ENCODE measurements at places on chromosomes 2 and 18.

GRCh38 chr2:220227266-220227920 lies 600.0 kb downstream of the SLC4A3 start:
- no peak for DNase-seq

DNA sequence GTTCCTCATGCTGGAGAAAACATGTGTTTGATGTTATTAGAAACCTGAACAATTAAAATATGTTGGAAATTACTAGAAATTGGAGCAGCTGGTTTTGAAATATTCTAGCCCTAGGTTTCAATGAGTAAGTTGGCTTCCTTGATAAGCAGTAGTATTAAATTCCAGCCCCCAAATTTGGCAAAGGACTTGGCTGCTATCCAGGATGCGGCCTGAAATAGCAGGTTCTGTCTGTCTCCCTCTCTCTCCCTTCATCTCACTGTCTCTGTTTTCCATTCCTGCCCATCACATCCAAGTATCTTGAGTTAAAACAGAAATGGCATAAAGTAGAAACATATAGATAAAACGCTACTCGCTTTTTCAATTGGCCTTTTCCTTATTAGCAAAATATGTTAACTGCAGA lies 20.9 kb upstream of the GPR45 start:
- DNase-seq: no peak

GRCh38 chr2:85589982-85590791 lies 5.4 kb upstream of the RNF181 start:
- DNase-seq: no peak

DNA sequence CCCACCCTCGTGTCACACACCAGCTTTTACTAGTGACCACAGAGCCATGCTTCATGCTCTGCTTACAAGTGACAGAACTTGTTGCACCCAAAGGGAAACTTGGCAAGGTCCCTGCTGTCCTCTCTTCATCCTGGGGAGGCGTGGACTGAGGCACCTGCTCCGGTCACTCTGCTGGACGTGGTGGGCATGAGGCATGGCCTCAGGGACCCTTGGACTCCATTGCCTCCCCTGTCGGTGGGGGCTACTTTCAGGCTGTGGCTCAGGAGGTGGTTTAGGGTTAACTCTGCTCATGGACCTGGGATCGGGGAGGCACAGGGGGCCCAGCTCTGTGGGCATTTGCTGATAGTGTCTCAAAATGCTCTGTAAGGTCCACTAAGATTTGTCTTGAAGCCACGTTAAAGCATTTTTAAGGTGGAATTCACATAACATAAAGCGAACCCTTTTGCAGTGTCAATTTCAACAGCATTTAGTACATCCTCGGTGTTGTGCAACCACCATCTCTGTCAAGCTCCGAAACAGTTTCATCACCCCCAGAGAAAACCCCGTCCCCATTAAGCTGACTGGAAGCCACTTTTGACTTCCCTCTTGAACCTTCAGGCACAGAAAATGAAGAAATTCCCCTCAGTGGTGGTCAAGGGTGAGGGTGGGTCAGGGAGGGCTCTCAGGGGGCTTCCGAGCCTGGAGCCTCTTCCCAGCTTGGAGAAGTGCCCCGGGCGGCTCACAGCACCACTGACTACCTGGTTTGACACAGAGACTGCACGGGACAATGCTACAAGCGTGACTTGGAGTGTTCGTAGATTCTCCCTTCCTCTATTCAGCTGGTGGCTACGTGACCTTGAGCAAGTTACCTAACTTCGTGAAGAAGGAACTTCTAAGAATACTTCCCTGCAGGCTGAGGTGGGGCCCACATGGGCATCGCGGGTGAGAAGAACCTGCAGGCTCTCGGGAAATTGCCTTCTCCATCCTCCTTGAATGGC lies 100.0 kb upstream of the HDAC4 start:
- DNase-seq: no peak

DNA sequence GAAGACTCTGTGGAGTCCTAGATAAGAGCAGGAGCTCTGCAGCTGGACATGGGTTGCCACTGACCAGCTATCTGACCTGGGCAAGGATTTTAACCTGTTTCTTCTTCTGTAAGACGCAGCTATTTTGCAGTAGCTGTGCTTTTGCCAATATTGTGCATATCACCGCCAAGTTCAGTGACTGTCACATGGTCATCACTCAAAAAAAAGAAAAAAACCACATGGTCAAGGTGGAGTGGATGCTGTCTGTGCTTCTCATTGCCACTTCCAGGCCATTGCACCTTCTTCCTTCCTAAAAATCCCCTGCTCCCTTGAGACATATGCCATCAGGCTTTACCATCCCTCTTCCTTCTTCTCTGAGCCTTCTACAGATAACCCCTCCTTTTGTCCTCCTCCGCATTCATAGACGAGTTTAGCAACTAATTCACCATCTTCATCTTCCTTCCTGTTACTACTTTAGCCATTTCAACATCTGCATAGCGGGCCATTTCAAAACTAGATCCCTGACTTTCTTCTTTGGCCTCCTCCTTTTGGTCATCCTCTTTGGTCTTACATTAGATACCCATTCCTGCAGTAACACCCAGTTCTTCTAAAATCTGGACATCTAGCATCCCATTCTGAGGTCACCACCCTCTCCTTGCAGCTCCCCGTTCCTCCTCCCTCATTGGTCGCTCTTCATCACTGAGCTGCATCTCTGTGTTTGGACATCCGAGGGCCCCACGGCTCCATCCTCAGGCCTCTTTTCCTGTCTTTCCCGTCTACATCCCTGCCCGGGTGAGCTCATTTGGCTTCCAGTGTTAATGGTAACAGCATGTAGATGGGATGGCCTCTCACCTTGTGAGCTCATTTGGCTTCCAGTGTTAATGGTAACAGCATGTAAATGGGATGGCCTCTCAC lies 17.8 kb downstream of the RNF144A start:
- DNase-seq: no peak

- no peak for DNase-seq
Observed at GRCh38 chr2:150644298-150645067, 157.0 kb upstream of the RND3 start.

- no peak for DNase-seq
Observed at GRCh38 chr18:69213842-69214241, 186.8 kb upstream of the DOK6 start.

GRCh38 chr18:59056706-59057492 lies 82.8 kb upstream of the SEC11C start:
- peak; percentile 54 for DNase-seq

DNA sequence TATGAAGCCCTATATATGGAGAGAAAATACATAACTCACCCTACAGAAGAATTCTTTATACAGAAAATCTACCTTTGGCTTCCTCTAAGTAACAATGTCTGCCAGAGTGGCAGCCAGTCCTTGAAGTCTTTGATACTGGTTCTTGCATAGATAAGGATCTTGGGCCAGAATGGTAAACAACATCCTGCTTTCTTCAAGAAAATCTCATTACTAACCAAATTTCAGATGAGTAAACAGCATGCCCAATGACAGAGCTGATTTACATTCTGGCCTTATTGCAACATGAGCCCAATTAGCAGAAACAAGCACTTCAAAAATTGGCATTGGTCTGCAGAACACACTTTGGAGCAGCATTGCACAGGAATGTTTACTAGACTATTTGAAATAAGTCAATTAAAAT lies 336.5 kb upstream of the ST6GAL2 start:
- DNase-seq: no peak

- DNase-seq: no peak
Observed at GRCh38 chr2:52933878-52934277, 833.7 kb upstream of the CHAC2 start.

GRCh38 chr18:48376406-48376805 lies 32.8 kb downstream of the ZBTB7C start:
- DNase-seq: no peak

DNA sequence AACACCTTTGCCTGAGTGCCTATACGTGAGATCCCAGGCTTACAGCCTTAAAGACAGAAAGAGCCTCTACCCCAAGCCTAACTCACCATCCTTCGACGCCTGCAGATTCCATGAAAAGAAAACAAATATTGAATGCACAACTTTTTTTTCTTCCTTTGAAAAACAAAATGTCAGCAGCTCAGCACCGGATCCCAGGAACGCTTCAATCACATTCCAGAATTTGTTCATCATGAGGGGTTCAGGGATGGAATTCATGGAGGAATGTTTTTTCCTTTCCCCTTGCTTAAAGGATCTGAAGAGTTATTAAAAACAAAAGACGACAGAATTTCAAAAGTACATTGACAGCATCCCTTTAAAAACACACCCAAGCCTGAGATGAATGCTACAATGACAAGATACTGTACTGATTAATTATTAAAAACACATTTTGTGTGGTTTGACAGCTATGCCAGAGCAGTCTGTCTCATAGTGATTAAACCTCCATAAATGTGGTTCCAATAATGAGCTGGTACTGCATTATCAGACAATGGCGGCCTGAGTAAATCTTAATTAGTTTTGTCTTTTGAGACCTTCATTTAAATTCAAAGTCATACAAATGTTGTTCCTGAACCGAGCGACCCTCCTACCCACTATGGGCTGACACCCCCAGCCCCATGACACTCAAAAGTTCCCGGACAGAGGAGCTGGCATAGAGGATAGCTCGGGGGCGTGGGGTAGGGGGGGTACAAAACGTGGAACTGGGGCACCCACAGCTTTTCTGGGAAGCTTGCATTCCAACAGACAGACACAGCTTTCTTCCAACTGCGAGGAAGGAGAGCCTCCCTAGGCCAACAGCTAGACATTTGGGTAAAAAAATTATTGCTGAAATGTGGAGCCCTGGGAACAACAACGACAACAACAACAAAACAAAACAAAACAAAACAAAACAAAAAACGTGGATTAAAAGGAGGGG lies 227.5 kb downstream of the TTC32 start:
- DNase-seq: no peak

DNA sequence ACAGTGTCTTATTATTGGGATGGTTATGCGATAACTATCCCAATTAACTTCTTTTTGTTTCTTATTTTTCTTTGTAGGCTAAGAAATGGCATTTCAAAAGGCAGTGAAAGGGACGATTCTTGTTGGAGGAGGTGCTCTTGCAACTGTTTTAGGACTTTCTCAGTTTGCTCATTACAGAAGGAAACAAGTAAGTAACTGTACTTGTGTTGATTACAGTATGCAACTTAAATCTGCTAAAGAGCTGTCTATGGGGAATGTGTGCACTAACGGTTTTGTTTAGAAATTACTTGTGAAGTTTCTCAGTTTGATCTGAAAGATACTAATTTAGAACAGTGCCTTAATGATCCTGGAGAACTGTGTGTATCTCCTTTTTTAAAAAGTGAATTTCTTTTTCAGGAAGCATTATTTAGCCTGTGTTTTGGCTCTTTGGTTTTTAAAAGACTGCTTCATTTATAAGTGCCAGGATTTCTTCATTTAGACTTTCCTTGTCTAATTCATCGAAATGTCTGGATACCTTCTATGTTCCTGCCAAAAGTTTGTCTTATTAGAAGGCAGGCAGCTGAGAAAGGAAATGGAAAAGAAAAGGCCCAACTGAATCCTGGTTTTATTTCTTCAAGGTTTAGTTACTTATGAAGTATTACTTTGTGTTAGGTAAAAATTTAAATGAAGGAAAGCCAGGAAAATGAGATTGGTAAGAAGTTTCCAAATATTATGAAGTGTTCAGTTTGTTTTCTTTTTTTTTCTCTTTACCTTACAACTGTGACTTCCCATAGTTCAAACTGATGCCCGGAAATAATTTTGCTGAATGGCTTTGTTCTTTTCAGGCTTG lies 40.1 kb downstream of the GPD2 start:
- no peak for DNase-seq

- peak; percentile 19 for DNase-seq
Observed at GRCh38 chr2:232632904-232633412, 446 bp upstream of the EFHD1 start.

DNA sequence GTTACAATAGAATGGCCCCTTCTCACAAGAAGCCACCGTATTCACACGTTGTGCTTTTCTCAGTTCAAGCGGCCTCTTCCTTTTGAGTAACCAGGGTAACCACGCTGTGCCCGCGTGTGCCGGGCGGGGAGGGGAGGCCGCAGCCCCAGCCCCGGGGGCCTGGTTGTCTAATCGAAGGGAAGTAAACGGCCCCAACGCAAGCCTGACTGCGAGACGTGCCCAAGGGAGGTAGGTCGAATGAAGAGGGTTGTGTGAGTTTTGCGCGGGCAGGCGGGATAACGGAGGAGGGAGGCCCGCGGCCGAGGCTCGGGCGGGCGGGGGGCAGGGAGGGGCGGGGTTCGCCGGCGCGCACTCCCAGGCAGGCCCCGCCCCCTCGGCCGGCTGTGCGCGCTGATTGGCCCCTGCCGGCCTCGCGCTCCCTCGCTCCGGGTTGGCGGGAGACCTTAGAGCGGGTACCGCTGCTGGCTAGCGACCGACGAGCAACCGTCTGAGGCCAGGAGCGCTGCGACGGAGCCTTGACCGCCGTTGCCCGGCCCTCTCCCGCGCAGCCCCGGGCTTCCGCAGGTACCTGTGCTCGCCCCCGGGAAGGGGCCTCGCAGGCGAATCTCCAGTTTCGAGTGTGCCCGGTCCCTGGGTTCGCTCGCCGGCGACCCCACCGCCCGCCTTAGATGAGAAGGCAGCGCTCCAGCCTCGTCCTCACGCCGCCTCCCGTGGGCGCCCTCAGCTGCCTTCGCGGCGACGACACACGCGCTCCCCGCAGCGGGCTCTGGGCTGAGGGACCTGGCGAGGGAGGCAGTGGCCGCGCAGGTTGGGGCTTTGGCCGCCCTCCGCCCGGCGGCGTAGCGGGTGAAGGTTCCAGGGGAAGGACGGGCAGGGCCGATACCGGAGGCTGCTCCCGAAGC lies at the start of gene SPDYA:
TSS of gene SPDYA (plus strand) at position 451 of the 902 bp plus-strand sequence. CDS start 5,181 bp downstream, outside the sequence.
- no peak for DNase-seq

- no peak for DNase-seq
Observed at GRCh38 chr2:98489971-98490962, 45.6 kb downstream of the INPP4A start.

GRCh38 chr2:88639865-88640264 lies 12.6 kb upstream of the EIF2AK3 start:
- DNase-seq: no peak

GRCh38 chr18:13657974-13658373 lies 68.4 kb downstream of the FAM210A start:
- DNase-seq: no peak

GRCh38 chr2:67463810-67464209 lies 66.7 kb downstream of the ETAA1 start:
- peak; percentile 38 for DNase-seq

GRCh38 chr2:72150157-72150860 lies 2.6 kb upstream of the CYP26B1 start:
- DNase-seq: peak; percentile 89

DNA sequence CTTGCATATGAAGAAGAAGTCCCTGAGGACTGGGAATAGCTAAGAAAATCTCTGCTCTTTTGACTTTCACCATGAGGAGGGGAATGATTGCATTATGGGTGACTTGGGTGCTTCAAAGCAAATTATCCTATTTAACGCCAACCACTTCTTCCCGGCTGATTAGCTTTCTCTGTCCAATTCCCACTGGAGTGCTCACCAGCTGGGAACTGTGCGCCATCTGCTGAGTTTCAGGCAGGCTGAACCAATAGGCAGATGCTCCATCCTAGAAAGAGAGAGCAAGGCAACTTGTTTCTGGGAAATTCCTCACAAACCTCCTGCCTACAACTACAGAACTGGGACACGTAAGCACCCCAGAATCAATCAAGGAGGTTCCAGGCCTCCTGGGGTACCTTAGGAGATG lies 49.4 kb downstream of the POLE4 start:
- DNase-seq: peak; percentile 93

DNA sequence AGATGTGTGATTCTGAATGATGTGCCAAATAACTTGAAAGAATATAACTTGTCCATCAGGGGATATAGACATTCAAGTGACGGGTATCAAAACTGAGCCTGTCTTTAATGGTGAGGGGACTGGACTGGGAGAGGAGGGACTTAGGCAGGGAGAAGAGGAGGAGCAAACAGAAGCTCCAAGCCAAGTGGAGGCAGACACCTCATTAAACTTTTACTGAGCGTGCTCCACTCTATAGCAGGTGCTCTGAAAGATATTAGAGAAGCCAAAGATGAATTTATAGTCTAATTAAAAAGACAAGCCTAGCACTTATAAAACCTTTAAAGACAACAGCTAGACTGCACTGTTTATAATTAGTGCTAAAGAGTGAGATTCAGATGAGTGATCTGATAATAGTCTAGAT lies 47.7 kb upstream of the SMAD2 start:
- DNase-seq: no peak

All from NCI-H1694 (cell line).